Esophagus squamous epithelium (tissue), 5 donors: ENCODE measurements at places on chromosomes 11 and 22.

DNA sequence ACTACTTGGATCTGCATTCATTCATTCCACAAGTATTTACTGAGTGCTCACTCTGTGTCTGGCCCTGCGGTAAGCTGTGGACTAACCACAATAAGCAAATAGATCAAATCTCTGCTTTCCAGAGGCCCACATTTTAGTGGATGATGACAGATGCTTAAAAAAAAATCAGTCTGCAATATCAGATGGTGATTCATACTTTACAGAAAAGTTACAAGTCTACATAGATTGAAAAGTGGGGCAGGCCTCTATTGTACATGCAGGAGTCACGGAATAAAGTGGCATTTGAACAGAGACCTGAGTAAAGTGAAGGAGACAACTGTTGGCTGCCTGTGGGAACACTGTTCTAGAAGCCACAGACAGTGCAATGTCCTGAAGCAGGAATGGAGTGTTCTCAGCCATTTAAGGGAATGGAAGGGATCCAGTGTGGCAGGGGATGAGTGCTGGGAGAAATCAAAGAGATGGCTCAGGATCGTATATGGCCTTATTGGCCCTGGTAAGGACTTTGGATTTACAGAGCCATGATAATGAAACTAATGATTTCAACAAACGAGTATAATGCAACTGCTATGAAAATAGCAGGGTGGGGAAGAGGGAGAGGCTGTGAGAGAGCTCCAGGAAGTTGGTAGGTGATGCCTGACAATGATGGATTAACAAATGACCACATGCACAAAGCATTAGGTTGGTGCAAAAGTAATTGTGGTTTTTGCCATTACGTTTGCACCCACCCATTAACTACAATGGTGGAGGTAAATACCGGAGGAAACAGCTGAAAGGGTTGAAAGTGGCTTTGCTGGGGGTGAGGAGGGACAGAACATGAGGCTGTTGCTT, 31.1 kb downstream of the TMEM45B start:
- no peak for DNase-seq

GRCh38 chr11:126149759-126150625, 61.5 kb downstream of the RPUSD4 start:
- DNase-seq: no peak

DNA sequence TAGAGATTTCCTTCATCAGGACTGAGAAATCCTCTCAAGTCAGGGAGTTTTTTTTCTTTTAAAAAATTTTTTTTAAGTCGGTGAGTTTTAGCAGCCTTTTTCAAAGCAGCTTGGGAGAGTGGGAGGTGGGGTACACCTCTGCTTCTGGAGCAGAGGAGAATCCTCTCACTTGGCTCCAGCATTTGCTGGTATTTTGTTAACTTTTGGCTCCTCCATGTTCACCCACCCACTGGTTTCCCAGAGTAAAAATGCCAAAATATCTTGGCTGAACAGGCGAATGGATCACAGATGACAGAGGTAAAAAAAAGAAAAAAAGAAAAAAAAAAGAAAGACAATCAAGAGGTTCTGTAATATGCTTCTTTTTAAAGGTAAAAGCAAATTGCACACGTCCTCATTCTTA, 68.0 kb downstream of the GAB2 start:
- no peak for DNase-seq

GRCh38 chr11:23574149-23574548, 713.9 kb upstream of the CCDC179 start:
- DNase-seq: no peak
